Dorsolateral prefrontal cortex (tissue), 122 donors: ENCODE measurements at places on chromosomes 2 and 18. TPM values are rescaled to one million over a fixed set of nuclear protein-coding genes. Genes with fewer than 3 reads are reported as not detected.

Gene ATL2
- total RNA-seq, result 89.5 TPM

Gene CETN1
- not detected for total RNA-seq

Gene REG3A
- total RNA-seq, result not detected

Gene IL36G
- total RNA-seq, result not detected

Gene GALR1
- total RNA-seq, result 1.5 TPM

Gene KCNJ13
- total RNA-seq, result 0.22 TPM

Gene ALKAL2
- total RNA-seq, result 4.0 TPM

Gene CHST10
- total RNA-seq, result 43.0 TPM

Gene NAB1
- total RNA-seq, result 71.3 TPM

Gene NOL4
- total RNA-seq, result 69.8 TPM

Gene FLACC1
- 11.2 TPM for total RNA-seq

Gene SPATA3
- not detected for total RNA-seq

Gene MBD2
- 33.1 TPM for total RNA-seq

Gene CCDC141
- total RNA-seq, result 0.97 TPM

Gene REEP1
- total RNA-seq, result 49.8 TPM
